Activated CD8-positive, alpha-beta T cell treated with anti-CD3 and anti-CD28 coated beads for 36 hours (primary cell): ENCODE measurements at places on chromosomes 7 and 10. TPM values are rescaled to one million over a fixed set of nuclear protein-coding genes. Genes with fewer than 3 reads are reported as not detected.
A peak's percentile ranks its signal among the peaks of the same experiment; 100 is the strongest.

DNA sequence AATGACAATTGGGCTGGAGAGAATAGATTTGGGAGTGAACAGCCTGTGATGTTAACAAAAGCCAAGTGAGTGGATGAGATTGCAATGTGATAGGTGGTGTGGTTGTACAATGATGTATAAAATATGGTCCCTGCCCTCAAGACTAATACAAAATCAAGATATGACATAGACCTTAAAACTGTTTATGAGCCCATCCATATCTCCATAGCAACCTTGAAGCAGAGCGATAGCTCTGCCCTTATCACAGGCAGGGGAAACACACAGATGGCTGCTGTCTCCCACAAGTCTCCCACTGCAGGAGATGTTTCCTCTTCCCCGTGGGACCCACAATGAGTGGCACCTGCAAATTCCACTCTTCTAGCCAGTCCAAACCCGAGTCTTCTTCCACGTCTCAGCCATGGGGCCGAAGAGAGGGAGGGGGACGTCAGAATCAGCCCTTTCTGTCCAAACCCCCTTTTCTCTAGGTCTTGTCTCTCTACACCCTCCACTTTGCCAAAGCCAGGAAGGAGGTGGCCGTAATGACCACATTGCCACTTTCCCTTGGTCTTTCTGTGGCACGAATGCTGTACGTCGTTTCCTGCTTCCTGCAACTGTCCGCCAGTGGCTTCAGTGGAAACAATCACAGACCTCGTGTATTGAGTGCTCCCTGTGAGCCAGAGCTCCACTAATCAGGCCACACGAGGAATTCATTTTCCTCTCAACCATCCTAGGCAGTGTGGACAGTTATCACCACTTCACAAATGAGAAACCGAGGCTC, 7.5 kb upstream of the TBXAS1 start:
- DNase-seq = no peak

GRCh38 chr7:27873981-27874957, 134.3 kb downstream of the TAX1BP1 start:
- no peak for DNase-seq

The STRIP2 gene
- total RNA-seq = 12.2 TPM

The CNNM1 gene
- 1.2 TPM for total RNA-seq

The COPS6 gene
- 86.3 TPM for total RNA-seq

- no peak for DNase-seq
These were observed 277.8 kb downstream of the WDR37 start for GRCh38 chr10:1333981-1334380.

The CHCHD3 gene
- total RNA-seq = 61.4 TPM

The OR2A42 gene
- total RNA-seq = not detected

GRCh38 chr10:119543814-119544642, 1.5 kb upstream of the RGS10 start:
- DNase-seq = no peak

DNA sequence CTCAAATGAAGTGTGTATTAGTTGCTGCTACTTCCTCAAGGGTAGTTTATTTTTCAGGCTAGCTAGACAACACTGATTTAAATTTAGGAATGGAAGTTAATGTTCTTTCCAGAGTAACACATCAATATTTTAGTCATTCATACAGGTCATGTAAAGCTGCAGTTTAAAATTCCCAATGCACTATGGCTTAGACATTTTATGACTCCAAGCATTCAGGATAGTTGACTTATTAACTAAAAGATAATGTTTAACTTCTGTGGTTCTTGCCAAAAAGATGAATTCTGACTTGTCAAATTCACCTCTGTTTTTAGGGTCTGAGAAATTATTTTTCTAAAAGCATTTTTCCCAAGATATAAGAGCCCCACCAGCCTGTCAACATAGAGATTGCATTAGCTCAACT, 131.9 kb downstream of the TFPI2 start:
- DNase-seq = no peak

DNA sequence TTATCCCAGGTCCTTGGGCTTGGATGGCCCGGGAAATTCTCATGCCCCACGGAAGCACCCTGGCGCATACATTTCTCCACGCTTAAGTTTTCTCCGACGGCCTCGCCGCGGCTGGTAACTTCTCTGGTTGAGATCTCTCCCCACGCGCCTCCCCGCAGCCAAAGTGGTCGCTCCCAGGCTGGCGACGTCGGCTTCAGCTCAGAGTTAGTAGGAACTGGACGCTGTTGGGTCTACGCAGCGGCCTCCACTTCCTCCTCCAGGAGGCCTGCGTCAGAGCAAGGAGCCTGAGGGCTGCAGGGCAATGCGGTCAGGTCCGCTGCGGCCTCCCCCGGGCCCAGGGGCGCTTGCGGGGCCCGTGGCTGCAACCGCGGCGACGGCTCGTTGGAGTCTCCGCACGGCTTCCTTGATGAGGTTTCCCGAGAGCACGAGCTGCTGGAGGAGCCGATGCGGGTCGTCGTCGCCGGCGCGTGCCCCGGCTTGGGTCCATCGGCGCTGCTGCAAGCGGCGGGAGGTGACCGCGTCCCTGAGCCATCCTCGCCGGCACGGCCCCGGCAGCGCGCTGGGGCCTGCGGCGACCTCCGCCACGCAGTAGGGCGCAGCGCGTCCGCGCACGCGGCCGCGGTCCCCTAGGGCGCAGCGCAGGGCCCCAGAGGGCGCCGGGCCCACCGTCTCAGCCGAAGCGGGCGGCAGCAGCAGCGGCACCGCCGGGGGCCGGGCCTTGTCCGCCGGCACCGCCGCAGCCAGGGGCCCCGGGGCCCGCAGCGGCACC, 744 bp downstream of the FRAT2 start:
- peak; percentile 61 for DNase-seq

GRCh38 chr10:80536361-80536835, 1.3 kb upstream of the SH2D4B start:
- no peak for DNase-seq

DNA sequence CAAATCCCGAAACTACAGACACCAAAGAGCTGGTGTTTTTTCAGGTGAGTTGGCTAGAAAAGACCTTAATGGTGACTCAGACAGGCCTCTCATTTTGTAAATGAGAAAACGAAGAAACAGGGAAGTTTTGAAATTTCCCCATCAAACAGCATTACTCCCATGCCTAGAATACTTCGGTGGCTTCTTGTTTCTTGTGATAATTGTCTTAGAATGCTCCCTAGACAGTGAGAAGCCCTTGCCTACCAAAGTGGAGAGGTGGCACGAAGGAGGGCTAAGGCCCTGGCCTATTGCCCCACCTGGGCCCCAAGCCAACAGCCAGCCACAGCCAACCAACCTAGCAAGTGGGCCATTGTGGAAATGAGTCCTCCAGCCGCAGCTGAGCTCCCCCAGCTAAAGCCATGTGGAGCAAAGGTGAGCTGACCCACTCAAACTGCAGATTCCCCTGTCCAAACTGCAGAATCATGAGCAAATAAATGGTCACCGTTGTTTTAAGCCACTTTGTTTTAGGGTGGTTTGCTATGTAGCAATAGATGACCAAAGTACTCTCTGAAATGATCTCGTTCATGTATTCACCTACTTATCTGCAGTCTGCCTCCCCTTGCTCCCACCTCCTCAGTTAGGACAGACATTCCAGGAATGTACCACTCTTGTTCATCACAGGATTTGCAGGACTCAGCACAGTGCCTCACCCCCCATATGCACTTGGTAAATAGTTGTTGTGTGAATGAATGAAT, 97.7 kb upstream of the FGFR2 start:
- no peak for DNase-seq

The NKX6-2 gene
- total RNA-seq = not detected

DNA sequence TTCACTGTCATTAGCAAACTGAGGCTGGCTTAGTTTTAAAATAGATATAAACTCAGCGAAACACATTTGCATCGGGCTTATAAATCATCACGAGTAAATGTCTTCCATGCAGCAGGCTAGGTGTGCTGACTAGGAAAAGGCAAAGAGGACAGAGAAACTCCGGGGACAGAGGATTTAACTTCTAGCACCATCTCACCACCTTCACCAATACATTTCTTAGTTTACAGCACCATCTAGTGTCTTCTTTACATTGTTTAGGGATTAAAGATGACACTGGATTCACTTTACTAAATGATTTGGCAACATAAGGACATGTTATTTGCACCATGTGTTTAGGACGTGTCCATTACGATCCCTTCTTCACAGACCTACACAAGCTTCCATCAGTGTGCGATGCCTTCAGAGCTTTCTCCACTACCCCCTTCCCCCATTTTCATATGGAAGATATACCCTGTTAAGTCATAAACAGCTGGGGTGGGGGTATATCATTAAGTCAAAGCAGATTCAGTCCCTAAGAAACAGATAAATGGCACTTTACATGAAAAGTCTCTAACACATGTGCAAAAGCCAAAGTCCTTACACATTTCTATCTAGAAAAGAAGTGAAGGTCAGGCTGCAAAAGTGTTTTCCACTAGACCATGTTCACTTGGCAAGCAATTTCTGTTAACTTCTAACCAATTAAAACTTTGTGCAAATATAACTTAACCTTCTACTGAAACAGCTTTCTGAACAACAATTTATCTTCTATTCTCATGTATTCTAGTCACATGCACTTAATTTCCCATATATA, 103.3 kb downstream of the GRB10 start:
- DNase-seq = no peak

- DNase-seq = peak; percentile 28
These were observed 554.0 kb downstream of the MDFIC start for GRCh38 chr7:115475761-115476385.

The TAS2R41 gene
- total RNA-seq = not detected

The PPP1R3C gene
- total RNA-seq = 0.99 TPM

DNA sequence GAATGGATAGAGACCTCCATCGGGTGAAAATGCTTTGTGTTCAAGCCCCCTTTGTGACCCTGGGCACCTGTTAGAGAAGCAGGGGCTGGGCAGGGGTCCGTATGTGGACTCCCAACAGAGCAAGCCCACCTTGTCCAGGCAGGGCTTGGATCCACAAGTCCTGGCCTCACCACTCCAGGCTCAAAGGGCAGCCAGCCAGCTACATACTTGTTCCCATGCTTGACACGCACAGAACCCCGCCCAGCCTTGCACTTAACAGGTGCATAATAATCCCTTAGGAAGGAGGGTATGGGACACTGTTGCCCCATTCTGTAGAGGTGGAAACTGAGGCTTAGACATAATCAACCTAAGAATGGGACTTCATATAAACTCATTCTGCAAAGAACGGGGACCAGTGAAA, 160.6 kb downstream of the PRKAG2 start:
- DNase-seq = no peak
